Activated T-cell treated with anti-CD3 and anti-CD28 coated beads for 4 hours (primary cell): ENCODE measurements at places on chromosomes 5 and 9.

GRCh38 chr5:32471784-32472183 is 27.2 kb upstream of the ZFR start:
- no peak for DNase-seq

DNA sequence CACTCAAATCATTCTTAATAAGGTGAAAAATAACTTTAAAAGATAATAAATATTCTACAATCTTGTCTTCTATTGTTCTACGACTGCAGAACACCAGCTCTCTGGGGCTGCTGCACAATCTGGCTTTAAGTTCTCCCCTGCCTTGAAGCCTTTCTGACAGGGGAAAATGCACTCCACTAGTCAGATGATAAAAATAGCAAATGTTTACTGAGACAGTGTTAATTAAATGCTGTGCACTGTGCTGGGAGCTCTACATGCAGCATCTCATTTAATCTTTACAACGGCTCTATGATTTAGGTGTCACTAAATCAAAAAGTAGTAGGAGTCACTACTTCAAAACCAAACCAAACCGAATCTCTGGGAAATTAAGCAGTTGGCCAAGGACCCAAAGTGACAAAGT is 132.7 kb downstream of the SLIT3 start:
- DNase-seq: no peak

- DNase-seq: no peak
These were observed 4.6 kb downstream of the NRG2 start for GRCh38 chr5:140038373-140038957.

DNA sequence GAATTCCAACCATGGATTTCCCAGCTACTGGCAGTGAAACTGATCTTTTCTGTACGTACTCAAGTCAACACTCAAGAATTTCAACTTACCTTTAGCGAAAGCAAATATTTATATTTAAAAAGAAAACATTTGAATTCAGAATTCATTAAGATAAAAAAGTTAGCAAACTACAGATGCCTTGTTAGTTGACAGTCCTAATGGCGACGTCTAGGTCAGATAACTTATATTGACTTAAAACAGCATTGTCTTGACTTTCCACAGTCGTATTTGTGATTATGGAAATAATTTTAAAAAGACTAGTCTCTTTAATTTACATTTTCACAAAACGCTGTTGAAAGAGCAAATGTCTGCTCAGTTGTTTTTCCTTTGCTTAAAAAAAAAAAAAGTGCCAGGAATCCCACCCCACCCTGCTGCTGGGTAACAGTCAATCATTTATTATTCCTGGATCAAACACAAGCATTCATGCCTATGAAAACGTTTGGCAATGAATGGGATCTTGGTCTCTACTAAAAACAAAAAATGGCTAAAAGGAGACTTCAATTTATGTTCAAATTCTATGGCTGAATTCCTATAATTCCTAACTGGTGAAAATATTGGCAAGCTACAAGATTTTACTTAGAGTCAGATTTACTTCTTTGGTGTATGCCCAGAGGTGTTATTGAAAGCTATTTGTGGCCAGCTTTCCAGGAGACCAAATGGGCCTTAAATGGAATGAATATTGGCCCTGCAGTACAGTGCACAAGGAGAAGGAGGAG is 22.0 kb downstream of the OR2S2 start:
- DNase-seq: no peak

DNA sequence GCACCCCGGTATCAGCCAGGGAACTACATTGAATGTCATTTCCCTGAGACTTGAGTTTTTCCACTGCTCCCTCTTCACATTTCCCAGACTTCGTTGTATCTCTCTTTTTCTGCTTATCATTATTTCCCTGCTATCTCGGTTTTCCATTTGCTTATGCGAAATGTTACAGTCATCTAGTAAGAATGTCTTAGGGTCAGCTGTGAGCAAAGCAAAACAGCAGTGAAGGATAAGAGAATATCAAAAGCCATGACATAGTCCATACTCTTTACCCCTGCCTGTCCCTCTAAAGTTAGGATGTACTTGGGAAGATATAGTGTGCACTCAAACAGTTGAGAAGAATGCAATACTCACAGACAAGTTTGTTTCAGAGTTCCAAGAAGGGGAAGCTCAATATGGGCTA is 88.7 kb downstream of the ITGA1 start:
- DNase-seq: no peak
